CMK (cell line): ENCODE measurements at places on chromosomes 4 and X.
A peak's percentile ranks its signal among the peaks of the same experiment; 100 is the strongest.

DNA sequence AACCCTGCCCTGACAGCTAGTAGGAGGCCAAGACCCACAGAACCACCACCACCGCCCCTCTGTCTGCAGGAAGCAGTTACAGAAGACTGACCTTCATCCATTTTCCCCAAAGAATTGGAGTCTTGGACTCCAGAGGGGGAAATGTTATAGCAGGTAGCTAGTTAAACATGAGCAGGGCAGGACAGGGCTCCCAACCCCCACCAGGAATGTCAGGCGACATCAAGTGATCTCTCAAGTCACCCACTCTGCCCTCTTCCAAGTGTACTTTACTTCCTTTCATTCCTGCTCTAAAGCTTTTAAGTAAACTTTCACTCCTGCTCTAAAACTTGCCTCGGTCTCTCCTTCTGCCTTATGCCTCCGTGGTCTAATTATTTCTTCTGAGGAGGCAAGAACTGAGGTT is 17.1 kb upstream of the AADAT start:
- DNase-seq = no peak

GRCh38 chrX:120331116-120331515 is 19.9 kb upstream of the TMEM255A start:
- no peak for DNase-seq

DNA sequence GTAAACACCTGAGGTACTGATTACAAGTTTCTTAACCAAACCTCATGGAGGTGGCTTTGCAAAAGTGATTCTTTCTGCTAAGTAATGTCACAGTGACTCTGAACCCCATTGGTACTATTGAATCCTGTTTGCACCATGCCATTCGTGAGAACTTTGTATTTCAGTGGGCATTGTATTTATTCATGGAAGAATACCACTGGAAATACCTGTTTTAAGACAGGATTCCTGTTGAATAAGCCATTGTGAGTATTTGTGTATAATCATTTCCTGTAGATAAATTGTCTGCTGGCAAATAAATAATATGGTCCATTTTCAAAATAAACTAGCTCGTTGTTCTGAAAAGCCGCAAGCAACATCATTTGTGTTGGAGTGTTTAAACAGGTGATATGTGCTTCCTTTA is 136.4 kb upstream of the GUCY1A1 start:
- DNase-seq = no peak

GRCh38 chr4:25441519-25442117 is 64.6 kb downstream of the ANAPC4 start:
- DNase-seq = peak; percentile 9

- no peak for DNase-seq
Observed at GRCh38 chrX:16797358-16797757, 11.1 kb downstream of the TXLNG start.

DNA sequence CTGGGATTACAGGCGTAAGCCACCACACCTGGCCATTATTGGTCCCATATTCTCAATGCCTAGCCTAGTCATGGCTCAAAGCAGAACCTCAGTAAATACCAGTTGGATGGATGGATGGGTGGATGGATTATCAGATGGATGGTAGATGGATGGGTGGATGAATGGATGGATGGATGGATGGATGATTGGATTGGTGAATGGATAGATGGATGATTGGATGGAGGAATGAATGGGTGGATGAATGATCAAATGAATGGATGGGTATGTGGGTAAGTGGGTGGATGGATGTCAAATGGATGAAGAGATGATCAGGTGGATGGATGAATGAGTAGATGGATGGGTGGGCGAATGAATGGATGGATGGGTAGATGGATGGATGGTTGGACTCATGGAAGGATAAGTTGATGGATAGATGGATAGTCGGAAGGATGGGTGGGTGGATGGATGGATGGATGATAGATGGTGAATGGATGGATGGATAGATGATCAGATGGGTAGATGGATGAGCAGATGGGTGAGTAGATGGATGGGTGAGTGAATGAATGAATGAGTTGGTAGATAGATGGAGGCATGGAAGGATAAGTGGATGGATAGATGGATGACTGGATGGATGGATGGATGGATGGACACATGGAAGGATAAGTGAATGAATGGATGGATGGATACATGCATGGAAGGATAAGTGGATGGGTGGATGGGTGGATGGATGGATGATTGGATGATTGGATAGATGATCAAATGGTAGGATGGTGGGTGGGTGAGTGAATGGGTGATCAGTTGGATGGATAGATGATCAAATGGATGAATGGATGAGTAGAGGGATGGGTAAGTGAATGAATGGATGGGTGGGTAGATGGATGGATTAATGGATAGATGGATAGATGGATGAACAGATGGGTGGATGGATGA is 22.0 kb upstream of the RNF4 start:
- no peak for DNase-seq

- no peak for DNase-seq
Observed at GRCh38 chrX:24153178-24153795, 3.8 kb downstream of the ZFX start.

GRCh38 chr4:38004062-38004461 is 43.9 kb downstream of the PTTG2 start:
- DNase-seq = no peak

- no peak for DNase-seq
Observed at GRCh38 chrX:12802741-12803140, 11.5 kb downstream of the PRPS2 start.

DNA sequence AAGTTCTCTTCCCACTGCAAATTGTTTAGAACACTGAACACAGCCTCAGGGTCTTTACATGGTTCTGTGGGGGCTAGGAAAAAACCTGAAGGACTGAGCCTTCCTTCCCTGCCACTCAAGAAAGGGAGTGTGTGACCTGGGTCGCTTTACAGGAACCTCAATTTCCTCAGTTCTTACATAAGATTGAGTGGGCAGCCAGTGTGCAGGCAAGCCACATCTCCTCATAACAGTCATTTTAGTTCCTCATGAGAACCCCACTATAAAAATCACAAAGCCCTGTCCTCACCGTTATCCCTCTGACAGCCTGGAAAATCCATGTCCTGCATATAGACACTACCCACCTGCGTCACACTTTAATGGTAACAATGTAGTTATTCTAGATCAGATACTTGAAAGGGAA is 2.1 kb upstream of the ETDC start:
- DNase-seq = no peak

GRCh38 chr4:81142744-81143143 is 72.3 kb downstream of the PRKG2 start:
- no peak for DNase-seq

- no peak for DNase-seq
Observed at GRCh38 chr4:138588501-138588900, 346.4 kb upstream of the SLC7A11 start.

GRCh38 chrX:133375615-133376340 is 39.5 kb downstream of the GPC4 start:
- DNase-seq = no peak

DNA sequence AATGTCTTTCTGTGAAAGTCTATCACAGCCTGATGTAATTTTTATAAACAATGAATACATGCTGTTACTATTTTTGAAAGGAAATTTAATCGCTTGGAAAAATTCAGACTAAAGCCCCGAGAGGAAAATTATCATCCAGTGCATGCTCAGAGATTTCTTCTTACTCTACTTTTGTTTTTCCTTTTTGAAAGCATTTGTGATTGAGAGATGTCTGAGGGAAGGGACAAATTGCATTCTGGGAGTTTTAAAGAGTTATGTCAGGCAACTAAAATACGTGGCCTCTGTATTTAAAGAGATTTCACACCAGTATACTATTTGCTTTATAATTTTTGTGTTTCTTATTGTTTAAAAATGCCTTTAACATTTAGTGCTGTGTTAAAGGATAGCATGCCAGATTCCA is 1.4 kb upstream of the ZFX start:
- DNase-seq = no peak

GRCh38 chrX:139862208-139862607 is 70.6 kb downstream of the ATP11C start:
- DNase-seq = no peak

- no peak for DNase-seq
Observed at GRCh38 chrX:55663584-55663983, 40.4 kb downstream of the FOXR2 start.

DNA sequence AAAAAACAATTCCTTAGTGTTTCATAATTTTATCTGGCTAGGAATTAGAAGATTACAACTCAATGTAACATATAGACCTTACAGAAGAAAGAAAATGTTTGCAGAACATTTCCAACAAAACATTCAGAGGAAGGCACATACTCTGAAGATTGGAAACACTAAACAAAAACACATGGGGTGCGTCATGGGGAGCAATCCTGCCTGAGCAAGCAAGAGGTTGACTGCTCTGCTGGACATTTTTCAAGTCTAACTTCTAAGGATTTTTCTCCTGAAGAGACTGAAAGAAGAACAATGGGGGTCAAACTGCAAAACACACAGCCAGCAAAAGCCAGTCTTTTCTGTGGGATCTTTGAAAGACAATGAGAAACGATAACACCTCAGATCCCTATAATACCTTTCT is 182.8 kb downstream of the GUCY2F start:
- DNase-seq = no peak

GRCh38 chrX:21905313-21905712 is 35.2 kb upstream of the SMS start:
- no peak for DNase-seq

DNA sequence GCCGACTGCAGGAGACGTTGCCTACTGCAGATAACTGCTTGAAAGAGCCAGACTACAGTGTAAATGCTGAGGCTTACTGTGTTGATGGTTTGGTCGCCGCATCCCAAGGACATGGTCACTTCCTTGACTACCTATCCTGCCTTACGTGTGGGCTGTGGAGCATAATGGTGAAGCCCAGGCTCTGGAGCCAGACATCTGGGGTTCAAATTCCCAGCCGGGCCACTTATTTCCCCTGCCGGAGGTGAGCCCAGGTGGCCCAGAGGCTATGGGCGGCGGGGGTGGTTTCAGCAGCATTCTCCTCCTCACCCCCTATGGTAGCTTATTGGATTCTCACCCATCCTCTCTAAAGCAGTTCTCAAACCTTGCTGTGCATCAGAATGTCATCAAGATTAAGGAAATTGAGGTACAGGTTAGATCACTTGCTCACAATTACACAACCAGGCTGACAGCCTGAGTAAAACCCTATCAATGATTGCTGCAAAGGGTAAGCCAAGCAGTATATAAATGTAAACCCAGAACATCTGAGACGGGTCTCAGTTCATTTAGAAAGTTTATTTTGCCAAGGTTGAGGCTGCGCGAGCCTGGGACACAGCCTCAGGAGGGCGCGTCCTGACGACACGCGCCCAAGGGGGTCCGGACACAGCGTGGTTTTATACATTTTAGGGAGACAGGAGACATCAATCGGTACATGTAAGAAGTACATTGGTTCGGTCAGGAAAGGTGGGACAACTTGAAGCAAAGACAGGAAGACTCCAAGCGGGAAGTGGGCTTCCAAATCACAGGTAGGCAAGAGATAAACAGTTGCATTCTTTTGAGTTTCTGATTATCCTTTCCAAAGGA is 48.5 kb downstream of the EVC start:
- no peak for DNase-seq

DNA sequence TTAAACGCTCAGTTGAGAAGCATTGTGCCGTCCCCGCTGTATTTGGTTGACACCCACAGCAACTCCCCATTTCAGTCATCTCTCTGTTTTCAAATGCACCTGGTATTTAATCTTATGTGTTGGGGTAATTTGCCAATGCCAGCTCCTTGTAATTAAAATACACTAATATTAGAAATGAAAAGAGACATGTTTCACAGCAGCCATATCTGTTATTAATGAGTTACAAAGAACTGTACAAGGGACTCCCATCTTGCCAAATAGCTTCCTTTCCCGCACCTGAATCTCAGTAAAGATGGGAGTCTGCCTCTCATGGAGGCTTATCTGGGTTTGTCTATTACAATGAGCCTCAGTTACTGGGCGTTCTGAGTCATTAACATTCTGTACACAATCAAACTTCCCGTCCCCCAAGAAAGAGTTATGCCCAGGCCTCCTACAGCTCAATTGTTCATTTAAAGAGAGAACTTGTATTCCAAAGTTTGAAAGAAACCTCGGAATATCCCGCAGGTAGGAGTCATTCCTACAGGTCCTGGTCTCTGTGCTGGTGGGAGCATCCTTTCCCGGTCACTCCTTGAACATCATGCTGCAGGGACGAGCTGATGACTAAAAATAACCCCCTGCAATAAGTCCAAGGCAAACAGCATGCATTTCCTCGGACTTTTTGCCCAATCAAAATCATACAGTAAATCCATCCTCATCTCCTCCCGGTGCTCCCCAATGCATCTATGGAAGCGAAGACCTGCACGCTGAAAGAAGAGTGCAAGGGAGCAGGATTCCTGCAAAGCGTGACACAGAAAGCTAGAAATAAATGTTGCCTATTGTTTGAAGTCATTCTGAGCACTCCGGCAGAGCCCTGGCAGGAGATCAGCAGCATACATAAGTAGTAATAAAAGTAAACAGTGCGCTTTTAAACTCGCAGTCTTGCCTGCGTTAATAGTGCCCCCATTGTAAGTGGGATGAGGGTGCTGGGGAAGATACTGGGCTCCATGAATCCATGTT is 926 bp downstream of the NDP start:
- DNase-seq = no peak
